ENCODE measurements at places on chromosomes 12 and 14.

- no peak for DNase-seq
Measured at GRCh38 chr12:66239295-66239694, 50.3 kb downstream of the IRAK3 start.

- DNase-seq, result no peak
Measured at GRCh38 chr12:31498424-31498823, 92.5 kb downstream of the DENND5B start.

DNA sequence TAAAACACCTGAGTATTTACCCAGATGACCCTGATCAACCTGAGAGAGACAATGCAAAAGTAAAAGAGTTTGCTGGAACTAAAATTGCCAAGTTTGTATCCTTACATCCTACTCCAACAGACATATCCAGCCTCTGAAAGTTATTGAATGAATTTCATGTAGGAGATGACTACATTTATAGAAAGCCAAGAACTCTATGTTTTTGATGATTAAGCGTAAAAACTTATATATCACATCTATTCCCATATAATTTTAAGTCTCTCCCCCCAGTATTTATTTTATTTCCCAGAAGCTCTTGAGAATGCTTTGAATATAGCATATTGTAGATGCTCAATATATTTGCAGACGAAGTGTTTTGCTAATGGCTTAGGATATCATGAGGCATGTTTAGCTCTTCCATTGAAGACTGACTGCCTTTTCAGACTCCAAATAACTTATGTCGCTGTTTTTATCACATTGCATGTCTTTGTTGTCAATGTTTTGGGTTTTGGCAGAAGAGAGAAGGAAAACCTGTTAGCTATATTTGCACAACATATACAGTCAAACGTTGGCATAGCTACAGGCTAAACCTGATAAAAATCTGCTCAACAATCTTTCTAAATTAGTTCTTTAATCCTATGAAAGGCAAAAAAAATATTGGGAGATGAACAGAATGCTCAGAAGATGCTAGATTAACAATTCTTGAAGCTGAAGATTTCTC, 213.6 kb downstream of the DIO2 start:
- no peak for DNase-seq

DNA sequence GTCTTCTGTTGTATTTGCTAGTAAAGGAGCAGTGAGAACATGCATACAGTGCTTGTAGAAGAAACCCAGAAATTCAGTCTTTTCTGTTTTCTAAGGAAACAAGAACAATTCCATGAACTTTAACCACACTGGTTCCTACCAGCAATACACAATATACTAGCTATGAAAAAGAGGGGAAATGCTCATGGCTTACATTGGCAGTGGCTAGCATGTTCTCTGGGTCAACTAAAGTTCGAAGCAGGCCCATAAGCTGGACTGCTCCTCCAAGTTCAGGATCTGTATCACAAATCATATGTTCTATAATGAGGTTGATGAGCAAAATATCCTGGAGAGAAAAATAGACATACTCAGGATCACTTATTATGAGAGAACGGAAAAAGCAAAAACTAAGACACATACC, 37.1 kb downstream of the PPP4R3A start:
- no peak for DNase-seq

- DNase-seq, result no peak
Measured at GRCh38 chr14:104512771-104513640, 66.6 kb upstream of the C14orf180 start.

DNA sequence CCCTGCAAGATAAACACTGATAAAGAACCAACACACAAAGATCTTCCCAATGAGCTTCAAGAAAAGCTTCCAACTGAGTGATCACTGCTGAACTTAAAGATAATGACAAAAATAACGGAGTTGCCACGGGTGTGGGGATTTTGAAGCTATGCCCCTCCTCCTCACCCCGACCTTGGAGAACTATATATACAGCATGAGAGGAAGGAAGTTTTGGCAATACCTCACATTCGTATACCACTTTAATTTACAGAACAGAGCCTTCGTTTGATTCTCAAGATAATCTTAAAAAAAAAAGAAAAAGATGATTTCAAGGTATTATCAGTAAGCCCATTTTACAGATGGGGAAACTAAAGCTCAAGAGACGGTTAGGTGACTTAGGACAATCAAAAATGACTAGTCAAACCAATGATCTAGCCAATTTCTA, 715 bp downstream of the NEK9 start:
- DNase-seq, result no peak
